Stimulated activated CD4-positive, alpha-beta T cell treated with anti-CD3 and anti-CD28 coated beads, Interleukin-2, amount 100 ng/mL, for 24 hours (primary cell): ENCODE measurements at places on chromosomes 16 and 17.

DNA sequence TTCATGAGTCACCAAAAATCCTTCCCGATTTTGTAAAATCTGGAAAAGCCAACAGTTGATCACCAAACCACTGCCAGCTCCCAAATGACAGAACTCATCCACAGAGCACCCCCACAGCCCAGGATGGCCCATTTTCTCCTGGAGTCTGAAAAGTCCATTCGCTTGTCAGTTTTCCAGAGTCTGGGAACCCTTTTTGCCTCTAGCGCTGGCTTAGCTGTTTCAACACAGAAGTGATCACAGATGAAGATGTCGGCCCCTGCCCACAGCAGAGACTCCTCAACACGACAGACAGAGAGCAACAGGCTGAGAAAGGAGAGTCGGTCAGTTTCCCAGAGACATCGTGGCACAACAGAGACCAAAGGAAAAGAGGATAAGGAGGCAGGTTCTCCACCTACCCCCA lies 66.4 kb downstream of the NXN start:
- no peak for DNase-seq

GRCh38 chr17:43471585-43472160 lies 12.1 kb upstream of the DHX8 start:
- DNase-seq: no peak

- no peak for DNase-seq
These were observed 9.0 kb downstream of the KATNB1 start for GRCh38 chr16:57744642-57744903.

DNA sequence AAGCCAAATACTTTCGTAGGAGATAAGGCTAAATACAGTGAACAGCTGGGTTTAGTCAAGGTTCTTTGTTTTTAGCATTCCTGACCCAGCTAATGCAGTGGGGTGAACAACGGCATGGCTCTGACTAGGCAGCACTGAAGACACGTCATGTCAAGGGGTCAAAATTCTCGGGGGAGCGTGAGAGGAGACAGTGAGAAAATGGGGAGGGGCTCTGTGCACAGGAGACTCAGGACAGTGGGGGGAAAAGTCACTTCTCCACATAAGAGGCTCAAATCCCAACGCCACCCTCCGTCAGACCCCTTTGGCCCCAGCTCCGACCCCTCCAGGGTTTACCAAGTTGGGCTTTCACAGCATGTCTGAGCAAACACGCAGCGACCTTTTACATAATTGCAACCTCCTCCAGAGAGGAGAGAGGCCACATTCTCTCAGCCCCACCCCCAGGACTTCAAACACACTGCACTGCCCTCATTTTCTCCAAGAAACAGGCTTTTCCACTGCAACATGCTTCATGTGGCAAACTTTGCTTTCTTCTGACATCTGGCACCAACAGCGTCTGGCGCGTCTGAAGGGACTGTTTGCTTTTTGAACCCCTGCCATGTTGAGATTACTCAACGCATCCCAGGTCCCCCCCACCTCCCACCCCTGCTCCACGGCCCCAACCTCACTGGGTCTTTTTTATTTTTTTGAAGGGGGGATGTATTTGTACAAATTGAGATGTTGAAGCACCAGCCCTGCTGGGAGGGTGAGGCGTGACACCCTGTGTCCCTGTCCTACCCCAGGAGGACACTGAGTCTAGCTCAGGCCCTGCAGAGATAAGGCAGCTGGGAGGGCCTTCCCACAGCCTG lies 30.0 kb downstream of the AXIN2 start:
- no peak for DNase-seq

GRCh38 chr16:1816396-1817275 lies 10.0 kb downstream of the HAGH start:
- DNase-seq: no peak

- DNase-seq: no peak
These were observed 50.8 kb upstream of the JPH3 start for GRCh38 chr16:87551487-87551886.

GRCh38 chr17:49548051-49548505 lies 27.6 kb upstream of the NXPH3 start:
- no peak for DNase-seq

- DNase-seq: no peak
These were observed 35.6 kb upstream of the MNT start for GRCh38 chr17:2436316-2436905.
